Adipocyte (in vitro differentiated cells): ENCODE measurements at places on chromosomes 6 and 20.
A peak's percentile ranks its signal among the peaks of the same experiment; 100 is the strongest.

DNA sequence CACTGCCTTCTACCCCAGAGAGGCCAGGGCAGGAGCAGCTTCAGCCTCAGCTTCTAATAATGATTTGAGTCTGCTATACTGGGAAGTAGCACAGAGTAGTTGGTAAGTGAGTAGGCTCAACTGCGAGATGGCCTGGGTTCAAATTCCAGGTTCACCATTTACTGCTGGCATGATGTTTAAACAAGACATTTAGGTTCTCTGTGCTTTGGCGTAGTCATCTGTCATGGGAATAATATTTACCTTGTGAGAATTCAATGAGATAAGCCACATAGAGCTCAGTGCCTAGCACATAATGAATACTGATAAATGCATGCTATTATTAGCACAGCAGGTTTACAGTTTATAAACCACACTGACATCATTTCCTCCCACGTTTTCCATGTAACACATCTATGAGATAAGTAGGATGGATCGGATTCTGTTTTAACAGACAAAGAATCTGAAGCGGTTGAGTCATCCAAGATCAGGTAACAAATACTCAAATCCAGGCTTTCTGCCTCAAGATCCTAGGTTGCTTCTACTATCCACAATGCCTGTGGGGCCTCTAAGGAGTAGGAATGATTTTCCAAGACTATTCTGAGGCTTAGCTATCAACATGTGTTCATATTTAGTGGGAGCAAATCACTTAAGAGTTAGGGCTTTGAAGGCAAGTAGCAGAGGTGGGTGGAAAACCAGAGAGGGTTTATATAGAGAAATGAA is 72.9 kb upstream of the DTNBP1 start:
- peak; percentile 14 for DNase-seq

DNA sequence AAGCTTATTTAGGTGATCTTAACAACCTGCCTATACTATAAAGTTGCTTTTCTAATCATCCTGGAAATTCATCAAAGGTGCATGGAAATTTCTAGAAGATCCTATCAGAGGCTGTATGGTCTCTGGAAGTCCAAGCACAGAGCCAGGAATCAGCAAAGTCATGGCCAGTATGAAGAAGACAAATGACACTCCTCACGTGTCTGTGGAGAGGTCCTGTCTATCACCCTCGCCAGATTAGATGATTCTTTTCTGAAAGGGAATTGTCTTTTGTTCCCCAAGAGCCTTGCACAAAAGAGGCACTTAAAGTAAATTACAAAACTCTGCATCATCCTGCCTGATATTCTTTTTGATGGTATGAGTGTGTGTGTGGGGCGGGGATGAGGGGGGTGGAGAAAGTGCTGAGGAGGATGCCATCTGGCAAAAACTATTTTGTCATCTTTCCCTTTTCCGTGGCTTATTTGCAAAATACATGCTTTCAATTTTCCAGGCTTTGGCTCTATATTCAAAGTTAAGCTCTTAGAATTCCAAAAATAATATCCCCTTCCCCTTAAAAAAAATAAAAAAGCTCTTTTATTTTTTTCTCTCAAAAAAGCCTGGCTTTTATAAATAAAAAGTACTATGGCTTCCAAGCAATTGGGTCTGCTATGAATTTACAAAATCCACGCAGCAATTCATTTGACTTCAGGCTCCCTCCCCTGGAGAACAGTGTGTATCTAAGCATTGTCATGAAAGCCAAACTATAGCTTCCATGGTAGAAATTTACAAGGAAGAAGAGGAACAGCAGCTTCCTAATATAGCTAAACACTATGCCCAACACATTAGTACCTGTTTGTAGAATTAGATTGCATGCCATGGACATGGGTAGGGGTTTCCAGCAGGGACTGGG is 185.2 kb upstream of the ARG1 start:
- DNase-seq, result no peak

- DNase-seq, result peak; percentile 75
Observed at GRCh38 chr20:58251979-58252591, 23.6 kb upstream of the ANKRD60 start.

DNA sequence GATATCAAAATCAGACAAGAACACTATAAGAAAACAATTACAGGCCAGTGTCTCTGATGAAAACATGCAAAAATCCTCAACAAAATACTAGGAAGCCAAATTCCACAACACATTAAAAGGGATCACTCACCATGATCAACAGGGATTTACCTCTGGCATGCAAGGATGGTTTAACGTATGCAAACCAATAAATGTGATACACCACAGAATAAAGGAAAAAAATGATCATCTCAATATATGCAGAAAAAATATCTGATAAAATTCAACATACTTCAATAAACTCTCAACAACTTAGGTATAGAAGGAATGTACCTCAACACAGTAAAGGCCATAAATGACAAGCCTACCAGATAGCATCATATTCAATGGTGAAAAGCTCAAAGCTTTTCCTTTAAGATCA is 66.6 kb downstream of the SHPRH start:
- no peak for DNase-seq
